Right kidney (tissue), 9 donors: ENCODE measurements at places on chromosomes 7 and 10.

GRCh38 chr10:74652664-74653063 is 173.7 kb upstream of the KAT6B start:
- no peak for DNase-seq

GRCh38 chr10:122632031-122632430 is 67.6 kb downstream of the C10orf120 start:
- DNase-seq = no peak

- no peak for DNase-seq
Observed at GRCh38 chr7:47912332-47912731, 35.9 kb downstream of the PKD1L1 start.

- DNase-seq = no peak
Observed at GRCh38 chr7:148882841-148883265, 1.2 kb downstream of the EZH2 start.
